AML-193 (cell line): ENCODE measurements at places on chromosomes 1 and 21.

DNA sequence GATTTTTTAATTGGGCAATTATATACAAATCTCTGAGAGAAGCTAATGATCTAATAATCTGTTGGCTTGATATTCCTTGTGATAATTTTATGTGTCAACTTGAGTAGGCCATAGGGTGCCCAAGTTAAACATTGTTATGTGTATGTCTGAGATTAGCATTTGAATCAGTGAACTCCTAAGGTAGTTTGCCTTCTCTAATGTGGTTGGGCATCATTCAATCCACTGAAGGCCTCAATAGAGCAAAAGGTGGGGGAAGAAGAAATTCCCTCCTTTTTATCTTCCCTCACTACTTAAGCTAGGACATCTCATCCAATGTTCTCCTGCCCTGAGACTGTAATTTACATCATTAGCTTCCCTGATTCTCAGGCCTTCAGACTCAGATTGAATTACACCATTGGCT is 394.5 kb downstream of the LMO4 start:
- DNase-seq, result no peak

GRCh38 chr1:228366062-228366865 is 40.4 kb downstream of the TRIM11 start:
- DNase-seq, result no peak

DNA sequence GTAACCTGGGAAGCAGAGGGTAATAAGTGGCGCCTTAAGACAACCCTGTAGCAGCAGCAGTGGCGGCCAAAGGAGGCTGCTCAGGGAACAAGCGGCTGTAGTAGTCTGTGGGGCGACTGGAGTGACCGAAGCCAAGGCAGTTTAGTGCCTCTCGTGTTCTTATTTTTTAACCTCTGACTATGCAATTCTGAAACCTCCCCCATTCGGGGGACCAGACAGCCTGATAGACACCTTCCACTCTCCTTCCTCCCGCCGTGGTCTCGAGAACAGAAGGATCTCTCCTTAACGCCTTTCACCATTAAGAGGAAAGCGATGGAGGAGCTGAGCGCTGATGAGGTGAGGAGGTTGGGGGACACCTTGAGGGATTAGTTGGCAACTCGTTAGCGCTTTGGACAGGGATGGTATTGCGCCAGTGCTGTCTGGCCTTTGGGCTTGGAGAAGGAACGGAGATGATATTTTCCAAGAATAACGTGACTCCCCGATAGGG is 644 bp downstream of the UBE4B start:
- peak; percentile 25 for DNase-seq

DNA sequence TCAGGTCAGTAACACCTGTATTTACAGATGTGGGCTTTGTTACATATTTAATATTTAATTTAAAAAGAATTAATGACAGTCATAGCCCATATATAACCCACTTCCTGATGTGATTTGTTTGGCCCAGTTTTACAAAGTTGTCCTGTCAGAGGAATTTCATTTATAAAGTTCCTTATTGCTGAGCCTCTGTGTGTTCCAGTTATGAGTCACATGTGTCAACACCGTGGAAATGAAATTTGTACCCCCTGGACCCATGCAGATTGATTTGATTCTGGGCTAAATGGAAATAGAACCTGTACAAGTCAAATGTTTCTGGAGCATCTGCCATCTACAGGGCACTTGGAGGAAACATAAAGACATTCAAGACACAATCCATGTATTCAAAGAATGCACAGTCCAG is 149.2 kb downstream of the CACNA1E start:
- no peak for DNase-seq

- DNase-seq, result no peak
Observed at GRCh38 chr1:77412820-77413530, 131.2 kb downstream of the AK5 start.

DNA sequence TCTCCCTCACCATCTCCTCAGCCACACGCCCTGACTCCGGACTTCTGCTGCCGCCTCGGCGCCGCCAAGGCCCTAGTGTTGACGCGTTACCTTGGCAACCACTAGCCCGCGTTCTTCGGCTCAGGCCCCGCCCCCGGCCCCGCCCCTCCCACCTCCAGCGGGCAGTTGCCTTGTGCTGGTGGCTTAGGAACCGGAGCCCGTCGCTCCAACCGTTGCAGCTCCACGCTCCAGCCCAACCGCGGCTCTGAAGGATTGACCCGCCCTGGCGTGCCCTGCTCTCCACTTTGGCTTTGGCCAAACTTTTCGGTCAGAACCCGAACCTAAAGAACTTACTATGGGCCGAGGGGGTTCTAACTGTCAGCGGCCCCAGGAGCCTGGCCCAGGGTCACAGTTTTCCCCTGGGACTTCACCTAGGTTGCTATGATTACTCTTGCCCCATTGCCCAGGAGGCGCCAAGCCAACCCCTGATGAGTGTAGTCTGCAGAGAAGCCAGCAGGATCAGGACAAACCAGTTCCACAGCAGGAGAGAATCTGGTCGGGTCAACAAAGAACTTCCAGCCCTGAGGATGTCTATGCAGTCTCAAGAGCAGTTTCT is at the start of gene CFAP45:
TSS of gene CFAP45 (minus strand) at position 80 of the 595 bp plus-strand sequence. CDS start at position 13, 67 bp downstream.
- DNase-seq, result no peak
